ENCODE measurements at places on chromosomes 1 and 21. TPM values are rescaled to one million over a fixed set of nuclear protein-coding genes. Genes with fewer than 3 reads are reported as not detected.

GRCh38 chr1:212158912-212159796 lies 123.6 kb downstream of the DTL start:
- no peak overlapping the region for H3K4me3 ChIP-seq
- no peaks in the 10 kb centered on the region for H3K36me3 ChIP-seq
- H3K27ac ChIP-seq, result no peak overlapping the region

DNA sequence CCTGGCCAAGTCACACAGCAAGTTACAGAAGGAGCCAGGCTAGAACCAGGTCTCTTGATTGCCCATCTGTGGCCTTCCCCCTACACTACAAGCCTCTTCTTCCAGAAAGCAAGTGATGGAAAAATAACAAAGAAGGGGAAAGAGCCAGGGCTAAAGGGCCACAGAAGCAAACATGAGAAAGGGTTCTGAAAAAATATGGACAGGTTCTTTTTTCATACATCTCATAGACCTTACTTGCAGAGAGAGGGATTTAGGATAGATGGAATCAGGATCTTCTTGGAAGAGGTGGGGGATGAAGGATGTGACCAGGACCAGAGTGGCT lies 3.2 kb downstream of the RHBG start:
- no peak overlapping the region for H3K27ac ChIP-seq
- peaks cover 36% of the 10 kb centered on the region for H3K27me3 ChIP-seq
- no peak overlapping the region for H3K4me3 ChIP-seq
- no peak for DNase-seq

GRCh38 chr1:22612671-22613571 lies 23.5 kb upstream of the C1QA start:
- no peaks in the 10 kb centered on the region for H3K4me1 ChIP-seq
- H3K27me3 ChIP-seq, result peaks cover 15% of the 10 kb centered on the region
- DNase-seq, result peak; percentile 59
- H3K36me3 ChIP-seq, result no peaks in the 10 kb centered on the region

- H3K27me3 ChIP-seq, result peaks cover 79% of the 10 kb centered on the region
- peak; percentile 74 for DNase-seq
- H3K4me1 ChIP-seq, result no peaks in the 10 kb centered on the region
- no peak overlapping the region for H3K27ac ChIP-seq
- no peaks in the 10 kb centered on the region for H3K36me3 ChIP-seq
- H3K4me3 ChIP-seq, result no peak overlapping the region
These were observed 761 bp upstream of the PAX7 start for GRCh38 chr1:18629659-18630510.

DNA sequence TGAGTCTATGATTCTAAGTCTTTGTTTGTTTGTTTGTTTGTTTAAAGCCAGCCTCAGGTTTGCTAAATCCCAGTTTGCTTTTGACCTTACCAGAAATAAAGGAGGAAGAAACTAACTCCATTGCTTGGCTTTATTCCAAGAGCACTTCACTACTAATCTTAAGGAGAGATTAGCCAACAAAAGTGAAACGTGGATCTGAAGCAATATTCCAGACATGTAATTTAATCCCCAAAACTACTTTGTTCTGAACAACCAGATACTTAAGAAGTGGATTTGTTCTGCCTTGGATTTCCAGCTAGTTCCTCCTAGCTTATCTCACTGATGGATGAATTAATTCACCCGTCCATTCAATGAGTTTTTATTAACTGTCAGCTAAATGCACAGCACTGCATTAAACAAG lies 15.9 kb upstream of the CEP350 start:
- H3K27ac ChIP-seq, result no peak overlapping the region
- DNase-seq, result no peak
- no peak overlapping the region for H3K4me3 ChIP-seq
- H3K36me3 ChIP-seq, result no peaks in the 10 kb centered on the region

- H3K36me3 ChIP-seq, result no peaks in the 10 kb centered on the region
- no peak overlapping the region for H3K4me3 ChIP-seq
- H3K27me3 ChIP-seq, result no peaks in the 10 kb centered on the region
- H3K27ac ChIP-seq, result no peak overlapping the region
These were observed 25.3 kb upstream of the TMCO1 start for GRCh38 chr1:165793951-165794350.

GRCh38 chr1:228793032-228793431 lies 57.8 kb downstream of the RHOU start:
- DNase-seq, result no peak
- H3K4me3 ChIP-seq, result no peak overlapping the region
- no peaks in the 10 kb centered on the region for H3K4me1 ChIP-seq
- no peaks in the 10 kb centered on the region for H3K27me3 ChIP-seq
- H3K27ac ChIP-seq, result no peak overlapping the region

DNA sequence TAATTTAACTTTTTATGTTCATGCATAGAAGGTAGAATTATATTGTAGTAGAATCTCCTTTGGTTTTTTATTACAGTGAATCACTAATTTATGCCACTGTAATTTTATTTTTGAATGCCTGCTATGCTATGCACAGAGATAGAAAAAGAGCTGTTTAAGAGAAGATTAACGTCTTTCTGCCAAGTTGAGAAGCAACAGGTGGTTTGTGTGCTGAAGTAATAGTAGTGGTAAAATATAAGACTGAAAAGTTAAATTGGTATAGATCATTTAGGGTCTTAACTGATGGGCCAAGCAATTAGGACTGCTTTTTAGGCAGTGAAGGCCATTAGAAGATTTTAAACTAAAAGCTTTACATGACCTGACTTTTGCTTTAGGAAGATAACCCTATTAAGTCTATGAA lies 115.1 kb downstream of the SYT14 start:
- no peak for DNase-seq
- no peaks in the 10 kb centered on the region for H3K27me3 ChIP-seq
- H3K4me3 ChIP-seq, result no peak overlapping the region
- H3K36me3 ChIP-seq, result no peaks in the 10 kb centered on the region

DNA sequence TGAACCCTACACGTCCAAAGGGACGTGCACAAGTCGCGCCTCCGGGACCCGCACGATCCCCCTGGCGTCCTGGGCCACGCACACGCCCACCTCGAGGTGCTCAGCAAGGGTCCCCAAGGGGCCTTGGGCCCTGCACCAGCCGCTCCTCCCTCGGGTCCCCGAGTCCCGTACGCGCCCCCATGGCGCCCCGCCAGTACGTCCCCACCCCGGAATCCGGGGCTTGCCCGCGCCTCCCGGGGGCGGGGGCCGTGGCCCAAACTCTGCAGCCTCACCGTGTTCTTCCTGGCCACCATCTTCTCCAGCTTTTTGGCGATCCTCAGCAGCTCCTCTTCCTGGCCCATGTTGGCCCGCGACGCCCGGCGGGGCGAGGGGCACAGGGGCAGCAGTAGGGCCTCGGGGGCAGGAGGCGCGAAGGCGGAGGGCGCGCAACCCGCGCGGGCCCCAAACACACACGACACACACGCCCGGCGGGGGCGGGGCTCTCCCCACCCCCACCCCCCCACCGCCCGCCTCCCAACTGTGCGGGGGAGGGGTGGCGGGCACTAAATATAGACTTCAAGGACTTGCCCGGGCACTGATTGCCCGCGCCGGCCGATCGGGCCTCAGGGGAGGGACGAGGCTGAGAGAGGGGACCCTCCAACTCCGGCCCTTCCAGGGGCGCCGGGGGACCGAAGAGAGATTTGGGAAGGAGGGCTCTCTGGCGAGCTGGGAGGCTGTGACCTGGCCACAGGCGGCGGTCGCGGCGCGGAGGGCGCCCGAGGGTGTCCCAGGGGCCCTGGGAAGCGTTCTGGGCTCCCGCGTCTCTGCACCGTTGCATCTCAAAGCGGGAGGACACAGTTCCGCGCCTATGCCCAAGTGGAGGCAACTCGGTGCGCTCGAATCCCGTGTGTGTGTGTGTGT lies at the start of gene TCEA3:
Gene TCEA3 (minus strand): TSS at position 456 of the 900 bp plus-strand sequence. CDS start 115 bp downstream, at position 341.
- no peaks in the 10 kb centered on the region for H3K36me3 ChIP-seq
- peak; percentile 91 for DNase-seq
- no peaks in the 10 kb centered on the region for H3K27me3 ChIP-seq

DNA sequence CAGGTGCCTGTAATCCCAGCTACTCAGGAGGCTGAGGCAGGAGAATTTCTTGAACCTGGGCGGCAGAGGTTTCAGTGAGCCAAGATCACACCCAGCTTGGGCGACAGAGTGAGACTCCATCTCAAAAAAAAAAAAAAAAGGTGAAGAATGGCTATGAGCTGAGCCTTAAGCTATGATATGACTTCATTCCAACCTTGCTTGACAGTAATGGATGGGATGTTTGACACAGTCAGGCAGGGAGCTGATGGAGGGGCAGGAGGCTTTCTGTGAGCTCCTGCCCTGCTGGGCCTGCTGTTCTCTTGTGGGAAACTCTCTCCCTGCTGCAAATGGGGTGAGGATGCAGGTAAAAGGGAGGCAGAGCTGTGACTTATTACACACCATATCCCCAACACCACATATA lies 27.6 kb downstream of the NCF2 start:
- H3K27me3 ChIP-seq, result no peaks in the 10 kb centered on the region
- H3K4me3 ChIP-seq, result no peak overlapping the region
- H3K36me3 ChIP-seq, result no peaks in the 10 kb centered on the region
- no peak overlapping the region for H3K27ac ChIP-seq
- H3K4me1 ChIP-seq, result peaks cover 5% of the 10 kb centered on the region

DNA sequence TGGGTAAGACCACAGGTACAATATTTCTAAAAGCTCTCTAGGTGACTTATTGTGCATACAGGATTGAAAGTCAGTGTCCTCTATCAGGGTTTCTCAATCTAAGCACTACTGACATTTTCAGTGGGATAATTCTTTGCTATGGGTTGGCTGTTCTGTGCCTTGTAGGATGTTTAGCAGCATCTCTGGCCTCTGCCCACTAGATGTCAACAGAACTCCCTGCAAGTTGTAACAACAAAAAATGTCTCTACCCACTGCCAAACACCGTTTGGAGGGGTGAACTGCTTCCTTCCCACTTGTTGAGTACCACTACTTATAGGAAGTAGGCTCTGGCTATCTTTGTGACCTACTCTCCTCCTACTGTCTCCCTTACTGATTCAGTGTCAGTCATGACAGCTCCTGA lies 90.1 kb upstream of the ZRANB2 start:
- H3K27me3 ChIP-seq, result no peaks in the 10 kb centered on the region
- H3K27ac ChIP-seq, result no peak overlapping the region
- no peaks in the 10 kb centered on the region for H3K36me3 ChIP-seq
- H3K4me3 ChIP-seq, result no peak overlapping the region

DNA sequence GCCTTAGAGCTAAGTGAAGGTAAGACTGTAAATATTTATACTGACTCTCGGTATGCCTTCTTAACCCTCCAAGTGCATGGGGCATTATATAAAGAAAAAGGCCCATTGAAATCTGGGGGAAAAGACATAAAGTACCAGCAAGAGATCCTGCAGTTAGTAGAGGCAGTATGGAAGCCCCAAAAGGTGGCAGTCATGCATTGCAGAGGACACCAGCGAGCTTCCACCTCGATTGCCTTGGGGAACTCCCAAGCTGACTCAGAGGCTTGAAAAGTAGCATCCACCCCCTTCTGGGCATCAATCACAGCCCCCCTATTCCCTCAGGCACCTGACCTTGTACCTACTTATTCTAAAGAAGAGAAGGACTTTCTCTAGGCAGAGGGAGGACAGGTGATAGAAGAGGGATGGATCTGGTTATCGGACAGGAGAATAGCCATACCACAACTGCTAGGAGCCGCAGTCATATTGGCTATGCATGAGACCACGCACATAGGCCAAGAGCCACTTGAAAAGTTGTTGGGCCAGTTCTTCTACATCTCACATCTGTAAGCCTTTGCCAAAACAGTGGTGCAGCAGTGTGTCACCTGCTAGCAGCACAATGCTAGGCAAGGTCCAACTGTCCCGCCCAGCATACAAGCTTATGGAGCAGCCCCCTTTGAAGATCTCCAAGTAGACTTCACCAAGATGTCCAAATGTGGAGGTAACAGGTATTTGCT lies 19.4 kb downstream of the PLA2G2F start:
- H3K36me3 ChIP-seq, result no peaks in the 10 kb centered on the region
- no peak for DNase-seq
- peaks cover 4% of the 10 kb centered on the region for H3K27me3 ChIP-seq
- H3K4me1 ChIP-seq, result no peaks in the 10 kb centered on the region
- no peak overlapping the region for H3K4me3 ChIP-seq

DNA sequence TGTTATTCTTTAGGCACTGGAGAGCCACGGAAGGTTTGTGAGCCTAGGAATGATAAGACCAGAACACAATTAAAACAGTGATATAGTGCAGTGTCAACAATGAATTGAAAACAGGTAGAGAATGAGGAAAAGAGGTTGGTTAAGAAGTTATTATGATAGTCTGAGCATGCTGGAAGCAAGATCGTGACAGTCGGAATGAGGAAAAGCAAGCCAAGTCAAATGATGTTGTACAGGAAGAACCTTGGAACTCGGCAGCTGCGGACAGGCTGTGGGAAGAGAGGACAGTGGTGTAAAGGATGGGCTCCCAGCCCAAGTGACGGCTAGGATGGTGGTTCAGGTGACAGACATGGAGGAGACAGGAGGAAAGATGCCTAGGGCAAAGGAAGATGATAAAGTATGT lies 25.6 kb downstream of the MTARC1 start:
- peaks cover 2% of the 10 kb centered on the region for H3K4me1 ChIP-seq
- H3K27ac ChIP-seq, result no peak overlapping the region
- no peak overlapping the region for H3K4me3 ChIP-seq
- DNase-seq, result no peak
- no peaks in the 10 kb centered on the region for H3K36me3 ChIP-seq

DNA sequence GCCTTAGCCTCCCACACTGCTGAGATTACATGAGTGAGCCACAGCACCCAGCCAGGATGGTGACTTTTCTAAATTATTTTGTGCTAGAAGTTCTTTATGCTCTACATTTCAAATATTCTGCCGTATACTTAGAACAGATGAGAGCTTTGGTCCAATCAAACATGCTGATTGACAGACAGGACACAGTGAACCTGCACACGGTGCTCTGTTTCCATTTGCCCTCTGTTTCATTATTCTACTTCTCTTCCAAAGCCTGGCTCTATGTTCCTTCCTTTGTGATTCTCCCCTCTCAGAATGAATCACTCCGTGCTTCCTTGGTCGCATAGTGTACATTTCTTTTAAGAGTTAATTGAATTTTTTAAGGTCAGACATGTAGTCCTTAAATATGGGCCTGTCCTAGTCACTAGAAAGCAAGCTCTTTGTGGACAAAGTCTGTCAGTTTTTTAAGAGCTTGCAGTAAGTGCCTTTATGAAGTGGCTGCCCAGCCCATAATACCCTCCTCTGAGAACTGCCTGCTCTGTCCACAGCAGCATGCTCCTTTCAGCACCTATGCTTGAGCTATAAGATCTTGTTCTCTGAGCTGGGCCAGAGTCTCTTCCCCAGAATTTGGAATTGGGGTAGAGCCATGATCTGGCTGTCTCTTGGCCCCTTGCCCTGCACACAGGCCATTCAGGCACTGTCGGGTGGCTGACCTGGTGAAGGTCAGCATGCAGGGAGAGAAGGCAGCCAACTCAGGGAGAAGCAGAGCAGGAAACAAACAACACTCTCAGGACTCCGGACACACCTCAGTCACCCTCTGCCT lies 66.8 kb upstream of the SLC44A3 start:
- H3K27ac ChIP-seq, result no peak overlapping the region
- H3K4me1 ChIP-seq, result peaks cover 21% of the 10 kb centered on the region
- H3K27me3 ChIP-seq, result no peaks in the 10 kb centered on the region

Gene IGSF3
- total RNA-seq, result under 0.01 TPM

Gene KCTD3
- 55.7 TPM for total RNA-seq

Gene TTC22
- total RNA-seq, result not detected

Gene IKBKE
- total RNA-seq, result 18.8 TPM

Gene ADAMTSL4
- 3.2 TPM for total RNA-seq

All from osteoblast (primary cell).